NCI-H1417 treated with DMSO at 0.1 percent for 48 hours (cell line): ENCODE measurements at places on chromosomes 3 and 15.

GRCh38 chr15:81419332-81419943 lies 45.4 kb upstream of the TMC3 start:
- DNase-seq = peak; percentile 16

GRCh38 chr3:63207066-63207590 lies 71.0 kb upstream of the SYNPR start:
- no peak for DNase-seq

DNA sequence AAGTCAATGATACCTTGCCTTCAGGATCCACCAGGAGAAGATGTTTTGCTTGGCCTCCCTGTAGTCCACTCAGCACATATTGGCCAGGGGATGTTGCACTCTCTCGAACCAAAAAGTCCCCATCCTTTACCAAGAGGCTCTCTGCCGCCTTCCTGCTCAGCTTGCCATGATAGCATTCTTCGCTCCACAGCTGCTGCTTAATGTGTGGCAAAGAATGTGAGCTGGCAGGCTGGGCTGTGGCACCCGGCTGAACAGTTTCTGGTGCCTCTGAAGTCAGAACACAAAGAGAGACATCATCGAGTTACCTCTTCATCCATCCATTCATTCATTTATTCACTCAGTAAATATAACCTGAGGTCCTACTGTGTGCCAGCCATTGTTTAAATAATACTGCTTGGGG lies 23.9 kb upstream of the CEP152 start:
- no peak for DNase-seq

DNA sequence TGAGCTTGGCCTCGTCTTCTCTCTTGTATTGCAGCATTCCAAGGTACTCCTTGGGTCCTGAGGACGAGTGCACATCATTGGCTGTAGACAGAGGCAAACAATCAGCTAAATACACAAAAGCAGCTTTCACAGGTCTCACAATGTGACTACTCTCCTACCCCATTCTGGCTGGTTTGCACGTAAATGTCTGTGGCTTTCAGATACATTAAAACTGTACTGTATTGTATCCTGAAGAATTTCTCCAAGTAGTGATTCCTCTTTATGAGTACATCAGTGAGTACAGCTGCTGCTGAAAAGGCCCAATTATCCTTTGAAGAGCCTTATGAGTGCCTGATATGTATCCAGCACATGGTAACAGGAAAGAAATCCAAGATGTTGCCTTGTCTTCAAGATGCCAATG lies 22.0 kb upstream of the GNB5 start:
- no peak for DNase-seq
